ENCODE measurements at places on chromosomes 2 and 18.

DNA sequence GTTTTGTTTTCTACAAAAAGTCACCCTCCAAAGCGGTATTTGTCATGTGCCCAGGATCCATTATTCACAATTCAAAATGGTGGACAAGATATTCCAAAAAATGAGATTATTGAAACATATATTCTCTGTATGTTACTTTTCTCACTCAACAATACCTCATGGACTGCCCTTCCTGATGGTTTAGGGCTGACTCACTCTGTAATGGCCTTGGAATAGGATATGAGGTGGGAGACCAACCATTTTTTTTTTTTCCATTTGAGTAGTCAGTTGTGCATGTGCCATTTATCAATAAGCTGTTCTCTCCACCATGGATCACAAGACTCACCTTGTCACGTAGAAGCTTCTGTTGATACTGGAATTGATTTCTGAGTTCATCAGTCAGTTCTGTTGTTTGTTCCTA is 64.5 kb downstream of the LYPD6 start:
- DNase-seq, result no peak

- no peak for DNase-seq
These were observed 172.8 kb downstream of the ANTXR1 start for GRCh38 chr2:69185807-69186206.

GRCh38 chr18:31409276-31409675 is 32.7 kb downstream of the DSG4 start:
- no peak for DNase-seq

- no peak for DNase-seq
These were observed 77.2 kb downstream of the TSN start for GRCh38 chr2:121832412-121833357.

DNA sequence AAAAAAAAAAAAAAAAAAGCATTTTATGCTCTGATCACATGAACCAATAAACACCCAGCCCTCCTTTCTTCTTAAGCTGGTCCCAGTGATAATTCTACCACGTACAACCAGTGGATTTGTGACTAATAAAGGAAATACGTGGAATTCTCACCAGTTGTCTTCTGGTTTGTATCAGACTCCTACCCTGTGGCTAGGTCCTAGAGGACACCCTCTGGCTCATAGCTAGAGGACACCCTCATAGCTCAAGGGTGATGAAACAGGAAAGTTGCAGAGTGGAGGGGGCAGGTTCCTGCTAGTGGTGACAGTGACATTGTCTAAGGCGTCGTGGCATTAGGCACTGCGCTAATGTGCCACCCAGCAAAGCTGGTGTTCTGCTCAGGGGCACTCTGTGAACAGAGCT is 167.8 kb downstream of the BCL11A start:
- no peak for DNase-seq

GRCh38 chr2:227783404-227784138 is 30.1 kb upstream of the CCL20 start:
- no peak for DNase-seq

- DNase-seq, result no peak
These were observed 1.6 kb downstream of the OR6B3 start for GRCh38 chr2:240051697-240052096.

- no peak for DNase-seq
These were observed 27.2 kb downstream of the FECH start for GRCh38 chr18:57559314-57559713.

GRCh38 chr18:48152549-48152948 is 222.1 kb upstream of the SMAD2 start:
- no peak for DNase-seq

DNA sequence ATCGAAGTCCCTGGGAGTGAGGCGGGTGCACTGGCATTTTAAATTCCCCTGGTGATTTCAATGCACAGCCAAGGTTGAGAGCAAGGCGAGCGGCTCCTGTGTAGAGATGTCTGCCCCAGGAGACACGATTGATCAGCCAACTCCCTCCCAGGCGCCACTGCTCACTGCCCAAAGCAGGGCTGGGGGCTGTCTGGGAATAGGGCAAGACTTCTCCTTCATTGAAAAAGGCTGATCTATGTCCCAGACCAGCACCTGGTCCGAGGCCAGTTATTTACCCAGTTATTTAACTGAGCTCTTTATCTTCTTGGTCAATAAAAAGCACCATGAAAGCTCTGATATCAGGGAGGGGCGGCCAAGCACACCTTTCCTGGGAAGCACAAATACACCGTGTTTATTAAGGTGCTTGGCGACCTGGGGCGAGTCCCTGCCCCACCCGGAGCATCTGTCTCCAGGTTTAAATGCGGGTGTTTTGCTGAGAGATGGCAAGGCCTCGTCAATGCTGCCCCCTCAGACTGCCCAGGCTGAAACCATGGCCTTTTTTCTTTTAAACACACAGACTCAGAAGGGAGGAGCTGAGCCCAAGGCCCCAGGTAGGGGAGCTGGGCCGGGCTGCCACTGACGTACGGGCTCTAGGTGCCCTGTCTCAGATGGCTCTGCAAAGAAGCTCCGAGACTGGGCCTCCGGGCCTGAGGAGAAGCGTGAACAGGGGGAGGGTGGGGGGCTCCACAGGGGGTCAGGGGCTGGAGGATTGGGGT is 73.9 kb upstream of the HPCAL1 start:
- no peak for DNase-seq

GRCh38 chr2:159585622-159586021 is 30.7 kb downstream of the BAZ2B start:
- no peak for DNase-seq

- no peak for DNase-seq
These were observed 601.7 kb downstream of the CBLN2 start for GRCh38 chr18:71942433-71942832.

DNA sequence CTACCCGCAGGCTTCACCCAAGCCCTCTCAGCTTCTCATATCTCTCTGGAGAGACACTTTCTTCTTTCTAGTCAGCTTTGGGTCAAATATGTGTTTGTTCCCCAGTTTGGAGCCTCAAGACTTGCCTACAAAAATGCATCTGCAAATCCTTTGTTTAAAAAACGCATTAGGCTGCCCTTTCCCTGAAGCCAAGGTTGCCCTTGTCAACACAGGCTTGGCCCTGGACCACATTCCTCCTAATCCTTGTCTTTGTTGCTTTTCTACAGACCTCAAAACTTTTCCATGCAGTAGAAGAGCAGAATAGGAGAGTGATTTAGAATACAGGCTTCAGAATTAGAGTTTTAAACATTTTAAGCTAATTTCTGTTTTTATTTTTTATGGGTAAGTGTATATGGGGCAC is 307.8 kb downstream of the NAPG start:
- no peak for DNase-seq

GRCh38 chr2:74597410-74597809 is 42.9 kb downstream of the DOK1 start:
- no peak for DNase-seq

DNA sequence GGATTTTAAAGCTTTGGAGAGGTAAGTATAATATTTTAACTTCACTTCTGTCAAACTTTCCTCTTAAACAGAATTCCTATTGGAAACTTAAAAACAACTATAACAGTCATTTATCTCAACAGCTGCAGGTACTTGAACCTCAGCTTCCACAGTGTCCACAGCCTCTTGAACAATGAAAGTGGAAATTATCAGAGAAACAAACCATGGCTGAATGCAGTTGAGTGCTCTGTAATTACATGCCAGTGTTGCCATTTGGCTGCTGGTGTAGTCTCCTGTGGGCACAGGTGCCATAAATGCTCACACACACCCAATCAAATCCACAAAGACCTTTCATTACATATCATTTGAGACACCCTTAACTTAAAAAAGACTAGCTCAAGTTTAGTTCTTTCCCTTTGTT is 125.1 kb downstream of the CPS1 start:
- no peak for DNase-seq

- DNase-seq, result no peak
These were observed 99.8 kb downstream of the SMAD7 start for GRCh38 chr18:48850822-48851598.

DNA sequence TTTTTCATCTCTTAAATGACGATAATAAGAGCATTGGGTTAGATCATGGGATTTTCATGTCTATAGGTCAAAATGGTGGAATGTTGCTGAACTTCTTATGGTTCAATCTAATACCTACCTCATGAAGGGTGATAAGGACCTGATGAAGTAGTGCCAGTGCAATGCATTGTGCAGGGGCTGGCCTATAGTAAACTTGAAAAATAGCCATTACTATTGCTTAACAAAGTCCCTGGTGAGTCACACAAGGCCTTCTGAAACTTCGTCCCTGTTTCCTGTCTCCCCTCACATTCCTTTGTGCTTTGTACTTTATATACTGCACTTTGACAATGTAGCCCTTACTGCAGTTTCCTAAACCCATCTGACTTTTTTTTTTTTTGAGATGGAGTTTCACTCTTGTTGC is 515.9 kb downstream of the SLC4A3 start:
- no peak for DNase-seq

- DNase-seq, result no peak
These were observed 20.4 kb downstream of the EDAR start for GRCh38 chr2:108968619-108969018.

DNA sequence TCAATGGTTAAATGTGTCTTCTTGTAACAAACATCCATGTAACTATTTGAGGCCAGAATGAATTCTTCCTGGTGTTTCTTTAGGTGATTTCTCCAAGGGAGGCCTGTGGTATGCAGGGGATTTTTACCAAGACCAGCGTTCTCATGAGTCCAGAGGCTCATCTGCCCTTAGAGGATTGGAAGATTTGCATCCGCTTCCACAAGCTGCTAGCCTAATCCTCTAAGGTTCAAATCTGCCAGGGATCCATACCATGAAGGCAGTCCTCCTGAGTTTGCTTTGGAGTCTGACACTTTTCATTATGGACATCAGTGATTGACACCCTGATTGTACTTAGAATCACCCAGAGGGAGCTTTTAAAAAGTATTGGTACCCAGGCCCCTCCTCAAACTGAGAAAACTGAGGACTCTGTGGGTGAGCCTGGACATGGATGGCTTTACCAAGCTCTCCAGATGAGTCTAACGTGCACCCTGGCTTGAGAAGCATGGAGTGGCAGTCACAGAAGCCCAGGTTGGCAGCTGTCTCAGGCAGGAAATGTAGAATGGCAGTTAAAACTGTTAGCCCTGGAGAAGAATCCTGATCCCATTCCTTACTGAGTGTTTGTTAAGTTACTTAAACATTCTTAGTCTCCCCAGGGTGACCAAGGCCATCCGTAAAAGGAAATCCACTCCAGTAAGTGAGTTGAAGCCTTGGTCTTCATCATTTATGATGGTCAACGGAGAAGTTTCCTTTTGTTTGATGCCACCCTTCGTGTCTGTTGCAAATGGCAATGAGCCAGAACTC is 95.3 kb upstream of the RMDN2 start:
- DNase-seq, result no peak

- DNase-seq, result no peak
These were observed 11.0 kb upstream of the LGALSL start for GRCh38 chr2:64442801-64443429.

DNA sequence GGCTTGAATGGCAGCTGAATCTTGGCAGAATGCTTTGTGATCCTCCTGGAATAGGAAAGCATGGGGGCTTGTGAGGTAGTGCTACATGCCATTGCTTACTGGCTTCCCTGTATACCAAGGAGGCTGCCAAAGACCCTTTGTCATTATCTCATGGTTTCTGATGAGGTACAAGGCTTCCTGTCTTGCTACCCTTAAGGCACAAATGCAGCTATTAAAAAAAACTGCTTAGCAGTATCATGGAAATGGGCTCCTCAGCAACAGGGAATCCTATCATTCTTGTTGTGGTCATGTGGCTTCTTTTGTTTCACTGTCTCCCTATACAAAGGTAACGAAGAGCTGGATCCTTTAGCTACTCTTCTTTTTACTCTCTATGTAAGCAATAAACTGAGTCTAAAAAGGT is 6.6 kb upstream of the KANSL1L start:
- no peak for DNase-seq

GRCh38 chr2:97716695-97717612 is 3.6 kb downstream of the ZAP70 start:
- no peak for DNase-seq

DNA sequence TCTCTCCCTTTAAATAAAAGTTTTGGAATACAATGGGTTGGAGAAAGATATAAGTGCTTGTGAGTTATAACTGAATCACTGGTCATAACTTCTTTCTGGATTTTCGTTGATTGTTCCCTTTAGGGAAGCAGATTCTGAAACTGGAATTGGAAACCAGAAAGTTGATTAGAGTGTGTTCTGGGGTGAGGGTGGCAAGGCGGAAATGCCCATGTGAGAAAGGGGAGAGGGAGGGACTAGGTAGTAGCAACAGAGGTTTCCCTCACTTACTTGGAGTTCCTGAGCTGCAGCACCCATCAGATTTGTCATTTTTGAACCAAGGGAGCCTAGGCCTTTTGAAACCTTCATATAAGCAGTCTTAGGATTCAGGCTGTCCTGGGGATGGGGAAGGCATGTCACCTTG is 453.4 kb downstream of the KCNJ3 start:
- no peak for DNase-seq

- no peak for DNase-seq
These were observed 197.2 kb upstream of the FSHR start for GRCh38 chr2:49351560-49351959.

GRCh38 chr2:96788442-96789244 is 27.4 kb upstream of the CNNM3 start:
- DNase-seq, result no peak

GRCh38 chr18:78145096-78145495 is 834.5 kb upstream of the SALL3 start:
- no peak for DNase-seq

DNA sequence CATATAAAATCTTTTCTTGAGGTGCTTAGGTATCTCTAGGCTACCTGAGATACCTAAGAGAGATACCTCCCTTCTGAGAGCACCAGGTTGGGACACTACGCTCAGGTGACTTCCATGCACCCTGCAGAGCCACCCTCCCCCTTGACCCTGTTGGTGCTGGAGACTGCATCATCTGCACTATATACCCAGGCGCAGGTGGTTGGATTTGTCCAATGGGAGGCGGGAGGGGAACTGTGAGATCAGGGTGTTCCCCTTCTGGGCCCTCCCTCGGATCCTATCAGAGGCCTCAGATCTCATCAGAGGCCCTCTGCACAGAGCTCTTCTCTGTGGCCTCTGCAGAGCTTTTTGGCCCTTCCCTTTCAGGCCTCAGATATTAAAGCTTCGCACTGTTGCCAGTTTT is 158.4 kb downstream of the SH3RF3 start:
- no peak for DNase-seq

DNA sequence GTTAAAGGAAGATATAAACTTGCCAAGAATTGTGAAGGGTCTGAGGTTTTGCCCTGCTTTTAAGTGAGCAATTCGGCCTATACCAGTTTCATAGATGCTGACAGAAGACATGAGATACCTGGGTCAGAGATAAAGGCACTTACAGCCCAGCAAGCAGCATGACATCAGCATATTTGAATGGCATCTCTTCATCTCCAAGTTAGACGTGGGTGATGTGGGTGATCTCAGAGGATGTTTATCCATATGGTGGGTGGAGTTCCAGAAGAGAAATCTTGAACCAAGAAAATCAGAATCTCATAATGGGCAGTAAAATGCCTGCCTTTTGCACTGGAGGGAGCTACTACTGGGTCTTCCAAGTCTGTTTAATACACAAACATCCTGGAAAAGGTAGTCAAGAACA is 44.7 kb downstream of the GYPC start:
- no peak for DNase-seq

Data from right kidney (tissue), 9 donors.